Fibroblast of skin of abdomen (primary cell): ENCODE measurements at places on chromosomes 4 and X.

DNA sequence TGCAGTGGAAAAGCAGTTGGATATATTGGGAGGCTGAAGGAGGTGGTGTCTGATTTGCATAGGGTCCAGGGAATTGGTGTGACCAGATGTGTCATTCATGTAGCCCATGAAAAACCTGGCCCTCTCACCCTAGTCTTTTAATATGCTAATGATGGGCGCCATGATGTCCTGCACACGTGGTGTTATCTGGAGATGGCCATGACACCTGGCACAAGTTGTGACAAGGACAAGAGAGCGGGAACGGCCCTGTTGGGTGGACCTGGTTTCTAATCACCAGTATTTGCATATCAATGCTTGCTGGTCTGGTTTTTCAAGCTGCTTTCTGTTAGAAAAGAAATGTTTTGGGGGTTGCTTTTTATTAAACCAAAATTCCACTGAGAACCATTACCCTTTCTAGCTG is 87.4 kb downstream of the ZXDA start:
- no peak for DNase-seq

- peak; percentile 41 for DNase-seq
Observed at GRCh38 chrX:151753313-151754046, 18.9 kb downstream of the CNGA2 start.

DNA sequence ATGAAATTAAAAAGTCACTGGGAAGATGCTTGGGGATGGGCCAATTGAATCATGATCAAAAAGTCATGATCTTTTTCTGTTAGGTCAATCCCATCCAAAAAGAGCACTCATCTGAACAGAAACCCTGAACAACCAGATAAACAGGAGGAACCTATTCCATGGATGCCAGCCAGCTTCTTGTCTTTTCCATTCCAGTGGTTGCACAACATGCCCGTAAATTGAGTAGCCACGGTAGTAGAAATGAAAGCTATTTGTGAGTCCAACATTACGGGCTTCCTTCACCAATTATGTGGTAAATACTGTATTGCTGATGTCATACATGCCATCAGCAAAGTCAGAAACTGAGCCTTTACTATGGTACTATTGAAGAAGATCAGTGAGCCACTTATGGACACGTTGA is 982.4 kb upstream of the HS3ST1 start:
- no peak for DNase-seq

- DNase-seq: peak; percentile 35
Observed at GRCh38 chr4:2977211-2978088, 14.1 kb downstream of the GRK4 start.

- DNase-seq: peak; percentile 6
Observed at GRCh38 chrX:114344756-114345349, 239.0 kb upstream of the HTR2C start.

- DNase-seq: no peak
Observed at GRCh38 chrX:123923211-123923610, 38.3 kb upstream of the STAG2 start.

GRCh38 chrX:28586286-28586685 is 960 bp upstream of the IL1RAPL1 start:
- DNase-seq: peak; percentile 33

GRCh38 chrX:16664074-16664473 is 14.1 kb downstream of the S100G start:
- peak; percentile 35 for DNase-seq

- peak; percentile 36 for DNase-seq
Observed at GRCh38 chr4:52260514-52261210, 209.6 kb downstream of the SPATA18 start.

GRCh38 chr4:156523492-156523891 is 448.1 kb downstream of the PDGFC start:
- no peak for DNase-seq

DNA sequence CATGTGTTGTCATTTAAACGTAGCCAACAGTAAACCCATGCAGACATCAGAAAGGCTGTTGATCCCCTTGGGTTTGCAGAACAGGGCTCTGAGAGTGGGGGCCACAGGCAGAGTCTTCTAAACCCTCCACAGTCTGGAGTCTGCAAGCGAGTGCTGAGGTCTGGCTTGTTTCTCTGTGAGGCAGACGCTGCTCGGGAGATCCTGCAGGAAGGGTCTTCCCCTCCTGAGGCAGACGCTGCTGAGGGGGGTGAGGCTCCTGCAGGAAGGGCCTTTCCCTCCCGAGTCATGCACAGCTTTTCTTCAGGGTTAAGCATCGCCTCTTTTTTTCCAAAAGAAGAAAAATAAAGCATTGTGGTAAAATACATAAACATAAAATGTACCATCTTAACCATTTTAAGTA is 17.1 kb upstream of the PDE6B start:
- DNase-seq: no peak

- no peak for DNase-seq
Observed at GRCh38 chr4:137509855-137510282, 22.4 kb downstream of the PCDH18 start.

DNA sequence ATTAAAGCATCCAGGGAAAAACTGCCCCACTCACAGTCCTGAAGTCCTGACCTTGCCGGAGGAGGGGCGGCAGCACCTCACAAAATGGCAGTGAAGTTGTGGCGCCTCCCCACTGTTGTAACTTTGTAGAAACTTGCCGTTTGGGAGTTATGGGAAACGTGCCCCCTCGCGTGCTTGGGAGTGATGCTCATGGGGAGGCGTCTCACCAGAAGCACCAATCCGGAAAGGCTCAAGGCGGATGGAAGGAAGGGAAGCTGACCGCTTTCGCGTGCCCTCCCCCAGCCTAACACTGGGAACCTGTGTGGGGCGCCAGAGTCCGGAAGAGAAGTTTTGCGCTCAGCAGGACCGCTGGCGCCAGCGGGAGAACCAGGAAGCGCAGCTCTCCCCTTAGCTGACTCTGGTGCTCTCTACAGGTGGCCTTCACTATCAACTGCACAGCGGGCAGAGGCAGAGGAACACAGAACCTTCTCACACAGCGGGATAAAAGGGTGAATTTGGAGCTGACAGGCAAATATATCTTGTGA is at the start of the genes CT45A10 and SAGE1:
CT45A10 (minus strand) TSS at position 151 of the 524 bp plus-strand sequence. CDS start 8,100 bp downstream, outside the sequence.
SAGE1 (plus strand) TSS at position 423 of the 524 bp plus-strand sequence. CDS start 2,527 bp downstream, outside the sequence.
- no peak for DNase-seq

DNA sequence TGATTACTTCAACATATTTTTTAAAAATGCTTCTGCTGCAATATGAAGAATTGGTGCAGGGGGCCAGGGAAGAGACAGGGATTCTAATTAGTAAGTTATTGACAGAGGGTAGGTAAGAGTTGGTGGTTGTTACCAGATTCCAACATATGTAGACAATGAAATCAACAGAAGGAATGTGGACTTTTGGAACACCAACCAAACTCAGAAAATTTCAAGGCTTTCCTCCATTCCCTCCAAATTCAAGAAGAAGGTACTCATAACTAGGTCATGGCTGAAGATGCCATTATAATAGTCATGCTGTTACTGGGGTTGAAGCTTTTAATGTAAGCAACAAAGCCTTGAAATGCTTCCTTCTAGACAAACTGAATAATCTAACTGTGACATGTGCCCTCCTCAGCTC is 22.9 kb upstream of the CXCL13 start:
- peak; percentile 54 for DNase-seq

DNA sequence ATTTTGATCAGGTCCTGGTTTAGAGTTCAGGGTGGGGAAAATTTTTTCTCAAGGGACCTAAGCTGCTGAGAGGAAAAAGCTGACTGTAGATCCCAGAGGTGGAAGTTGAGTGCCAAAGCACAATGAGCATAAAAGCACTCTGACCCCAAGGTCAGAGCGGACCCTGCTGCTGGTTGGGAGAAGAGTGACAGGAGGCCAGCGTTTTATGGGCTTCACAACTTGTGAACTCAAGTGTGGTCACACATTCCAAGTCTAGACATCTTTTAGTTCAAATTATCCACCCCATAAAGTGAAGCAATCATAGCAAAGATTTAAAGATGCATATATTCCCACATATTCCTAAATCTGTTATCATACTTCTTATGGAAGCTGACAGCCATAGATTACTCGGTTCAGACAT is 220.3 kb downstream of the CHIC2 start:
- DNase-seq: no peak
